ENCODE measurements at places on chromosomes 1 and 21.

- DNase-seq = no peak
These were observed 21.0 kb upstream of the TMEM52 start for GRCh38 chr1:1940123-1940425.

DNA sequence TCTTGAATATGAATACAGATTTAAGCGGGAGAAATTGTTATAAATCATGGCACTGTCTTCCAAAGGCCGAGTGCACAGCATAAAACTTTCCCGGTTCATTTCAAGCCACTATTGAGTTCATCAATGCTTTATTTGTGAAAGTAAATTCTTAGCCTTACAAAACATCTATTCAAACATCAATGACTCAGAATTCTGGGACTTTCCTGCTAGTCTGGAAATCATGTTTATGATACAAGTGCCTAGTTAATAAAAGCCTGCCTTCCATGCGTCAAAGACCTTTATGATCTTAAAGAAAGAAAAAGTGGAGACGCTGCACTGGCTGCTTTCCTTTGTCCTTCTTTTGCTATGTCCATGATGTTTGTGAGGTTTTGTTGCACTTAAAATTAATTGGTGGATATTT is 137.7 kb downstream of the SETD4 start:
- no peak for DNase-seq

GRCh38 chr1:116153692-116154031 is 42.5 kb downstream of the MAB21L3 start:
- no peak for DNase-seq

GRCh38 chr1:24235921-24236788 is 49.1 kb upstream of the IFNLR1 start:
- no peak for DNase-seq

DNA sequence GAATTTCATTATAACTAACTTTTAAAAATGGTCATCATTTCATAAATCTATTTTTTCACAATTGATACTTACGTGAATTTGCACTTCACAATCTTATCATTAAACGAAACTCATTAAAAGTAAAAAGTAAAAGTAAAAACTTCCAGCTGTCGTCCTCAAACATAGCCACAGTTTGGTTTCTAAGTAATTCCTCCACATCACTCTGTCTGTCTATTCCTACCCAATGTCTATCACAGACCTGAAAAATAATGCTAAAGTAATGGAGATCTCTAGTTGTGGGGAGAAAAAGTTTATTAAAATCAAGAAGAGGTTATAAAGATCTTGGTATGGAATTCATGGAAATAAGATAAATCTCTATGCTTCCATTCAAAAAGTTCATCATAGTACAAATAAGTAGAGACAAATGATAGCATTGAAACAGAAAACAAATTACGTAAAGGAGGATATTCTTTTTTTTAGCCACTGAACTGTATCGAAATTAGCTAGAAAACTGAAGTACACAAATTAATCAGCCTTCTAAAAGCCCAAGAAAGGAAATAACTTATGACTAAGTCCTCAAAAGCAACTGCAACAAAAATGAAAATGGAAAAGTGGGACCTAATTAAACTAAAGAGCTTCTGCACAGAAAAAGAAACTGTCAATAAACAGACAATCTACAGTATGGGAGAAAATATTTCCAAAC is 148.6 kb downstream of the TIAM1 start:
- DNase-seq = no peak

- no peak for DNase-seq
These were observed 54.3 kb upstream of the RAB3GAP2 start for GRCh38 chr1:220326578-220326977.

Measured in NCI-H1105 treated with DMSO at 0.1 percent for 48 hours (cell line).